Ovary (tissue), 10 donors: ENCODE measurements at places on chromosomes 1 and 21. TPM values are rescaled to one million over a fixed set of nuclear protein-coding genes. Genes with fewer than 3 reads are reported as not detected.

- H3K4me3 ChIP-seq = no peak overlapping the region
- H3K27me3 ChIP-seq = no peaks in the 10 kb centered on the region
- DNase-seq = no peak
- H3K36me3 ChIP-seq = no peaks in the 10 kb centered on the region
- no peak overlapping the region for H3K27ac ChIP-seq
- peaks cover 9% of the 10 kb centered on the region for H3K4me1 ChIP-seq
Measured at GRCh38 chr1:15957221-15958095, 18.4 kb downstream of the ZBTB17 start.

- H3K4me1 ChIP-seq = no peaks in the 10 kb centered on the region
- H3K36me3 ChIP-seq = no peaks in the 10 kb centered on the region
- no peaks in the 10 kb centered on the region for H3K27me3 ChIP-seq
- no peak overlapping the region for H3K4me3 ChIP-seq
Measured at GRCh38 chr1:121458291-121459048, 273.7 kb downstream of the SRGAP2C start.

- no peak for DNase-seq
- no peak overlapping the region for H3K27ac ChIP-seq
- no peaks in the 10 kb centered on the region for H3K27me3 ChIP-seq
- H3K4me1 ChIP-seq = no peaks in the 10 kb centered on the region
- no peaks in the 10 kb centered on the region for H3K36me3 ChIP-seq
- H3K4me3 ChIP-seq = no peak overlapping the region
Measured at GRCh38 chr1:59900640-59901039, 25.9 kb downstream of the CYP2J2 start.

GRCh38 chr1:231413749-231414082, 8.4 kb downstream of the EGLN1 start:
- H3K27me3 ChIP-seq = no peaks in the 10 kb centered on the region
- no peak overlapping the region for H3K4me3 ChIP-seq
- no peak for DNase-seq
- H3K4me1 ChIP-seq = peaks cover 18% of the 10 kb centered on the region

DNA sequence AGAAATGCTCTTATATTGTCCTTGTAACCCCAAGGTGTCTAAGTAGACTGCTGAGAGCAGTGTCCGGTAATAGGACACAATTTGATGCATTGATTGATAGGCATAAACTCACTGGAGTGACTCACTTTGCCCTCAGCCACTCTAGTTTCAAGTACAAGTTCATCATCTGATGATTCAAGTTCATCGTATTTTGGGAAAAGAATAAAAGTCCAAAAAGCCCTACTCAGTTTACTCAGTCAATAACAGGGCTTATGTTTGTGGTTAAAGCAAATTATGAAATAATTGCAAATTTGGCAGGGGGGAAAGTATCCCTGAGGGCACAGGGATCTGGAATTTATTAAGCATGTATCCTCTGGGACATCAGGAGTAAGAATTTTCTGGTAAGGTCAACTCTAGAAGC, 7.6 kb upstream of the ATF3 start:
- no peaks in the 10 kb centered on the region for H3K36me3 ChIP-seq
- H3K4me3 ChIP-seq = no peak overlapping the region
- no peaks in the 10 kb centered on the region for H3K4me1 ChIP-seq
- no peak overlapping the region for H3K27ac ChIP-seq

NID1 gene
- total RNA-seq = 72.0 TPM

SLC37A1 gene
- total RNA-seq = 7.4 TPM

- no peak overlapping the region for H3K27ac ChIP-seq
- H3K36me3 ChIP-seq = no peaks in the 10 kb centered on the region
- no peaks in the 10 kb centered on the region for H3K27me3 ChIP-seq
- no peak for DNase-seq
- peaks cover 13% of the 10 kb centered on the region for H3K4me1 ChIP-seq
- H3K4me3 ChIP-seq = peak overlapping the region; percentile 89
Measured at GRCh38 chr1:10211805-10212410, 1.5 kb downstream of the KIF1B start.

IL22RA1 gene
- total RNA-seq = 0.15 TPM

DNA sequence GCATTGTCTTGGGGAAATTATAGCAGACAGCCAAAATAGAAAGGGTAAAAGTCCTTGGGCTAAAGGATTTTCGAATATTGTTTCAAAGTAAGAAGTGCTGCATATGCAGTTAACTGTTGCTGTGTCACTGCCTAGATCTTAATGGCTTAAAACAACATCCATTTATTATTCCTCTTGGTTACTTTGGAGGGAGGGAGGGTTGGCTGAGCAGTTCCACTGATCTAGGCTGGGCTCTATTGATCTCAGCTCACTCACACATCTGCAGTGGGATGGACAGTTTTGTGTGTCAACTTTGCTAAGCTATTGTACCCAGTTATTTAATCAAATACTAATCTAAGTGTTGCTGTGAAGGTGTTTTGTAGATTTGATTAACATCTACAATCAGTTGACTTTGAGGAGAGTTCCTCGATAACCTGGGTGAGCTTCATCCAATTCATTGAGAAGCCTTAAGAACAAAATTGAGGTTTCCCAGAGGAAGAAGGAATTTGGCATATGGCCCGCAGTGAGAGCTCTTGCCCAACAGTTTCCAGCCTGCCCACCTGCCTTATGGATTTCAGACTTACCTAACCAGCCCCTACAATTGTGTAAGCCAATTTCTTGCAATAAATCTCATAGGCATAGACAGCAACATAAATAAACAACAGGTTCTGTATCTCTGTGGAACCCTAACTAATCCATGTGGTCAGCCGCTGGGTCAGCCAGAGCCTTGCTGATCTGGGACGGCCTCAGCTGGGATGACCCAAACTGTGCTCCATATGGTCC, 187.3 kb downstream of the AK5 start:
- no peaks in the 10 kb centered on the region for H3K36me3 ChIP-seq
- no peak overlapping the region for H3K4me3 ChIP-seq
- DNase-seq = no peak
- H3K27me3 ChIP-seq = no peaks in the 10 kb centered on the region
- no peaks in the 10 kb centered on the region for H3K4me1 ChIP-seq
- H3K27ac ChIP-seq = no peak overlapping the region

- no peak for DNase-seq
- no peaks in the 10 kb centered on the region for H3K27me3 ChIP-seq
- peaks cover 2% of the 10 kb centered on the region for H3K4me1 ChIP-seq
- no peaks in the 10 kb centered on the region for H3K36me3 ChIP-seq
- H3K27ac ChIP-seq = no peak overlapping the region
Measured at GRCh38 chr1:22329148-22329515, 122.5 kb upstream of the ZBTB40 start.

- no peaks in the 10 kb centered on the region for H3K27me3 ChIP-seq
- no peaks in the 10 kb centered on the region for H3K4me1 ChIP-seq
- H3K36me3 ChIP-seq = no peaks in the 10 kb centered on the region
- DNase-seq = no peak
- H3K4me3 ChIP-seq = no peak overlapping the region
- H3K27ac ChIP-seq = no peak overlapping the region
Measured at GRCh38 chr21:42291751-42292562, 23.3 kb downstream of the TFF3 start.

NDC1 gene
- total RNA-seq = 10.2 TPM

DNA sequence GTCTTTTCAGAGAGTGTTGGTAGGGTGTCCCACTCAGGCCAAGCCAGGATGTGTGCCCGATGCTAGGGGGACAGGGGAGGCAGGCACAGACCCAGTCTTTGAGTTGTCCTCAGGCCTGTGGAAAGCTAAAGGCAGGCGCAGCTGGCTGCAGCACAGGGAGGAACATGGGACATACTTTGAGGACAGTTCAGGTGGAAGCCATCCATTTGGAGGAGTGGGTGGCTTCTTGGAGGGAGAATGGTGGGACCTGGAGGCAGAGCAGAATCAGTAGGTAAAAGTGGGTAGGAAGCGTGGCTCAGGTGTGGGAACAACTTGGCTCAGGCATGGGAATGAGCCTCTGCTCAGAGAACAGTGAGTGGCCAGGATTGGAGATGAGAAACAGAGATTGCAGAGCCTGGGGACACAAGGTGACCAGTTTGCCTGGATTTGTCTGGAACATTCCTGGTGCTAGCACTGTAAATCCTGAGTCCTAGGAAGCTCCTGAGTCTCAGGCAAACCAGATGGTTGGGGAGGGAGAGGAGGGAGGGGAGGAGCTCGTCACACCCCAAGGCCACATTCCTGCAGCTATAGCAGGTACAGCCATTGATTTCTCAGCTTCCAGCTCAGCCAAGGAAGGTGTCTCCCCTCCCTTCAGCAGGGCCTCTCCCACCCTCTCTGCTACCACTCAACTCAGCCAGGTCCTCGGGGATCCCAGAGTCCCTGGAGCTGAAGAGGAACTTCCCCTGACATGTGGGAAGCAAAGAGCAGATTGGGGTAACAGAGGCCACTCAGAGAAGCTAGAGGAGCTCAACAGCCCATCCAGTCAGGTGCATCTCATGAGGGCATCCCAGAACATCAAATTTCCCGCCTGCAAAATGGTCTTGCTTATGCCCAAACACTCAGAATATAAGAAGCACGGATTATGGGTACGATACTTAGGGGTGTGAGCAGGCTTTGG, 65.2 kb upstream of the TINAGL1 start:
- H3K27ac ChIP-seq = no peak overlapping the region
- H3K27me3 ChIP-seq = no peaks in the 10 kb centered on the region
- DNase-seq = no peak
- H3K4me3 ChIP-seq = no peak overlapping the region

DNA sequence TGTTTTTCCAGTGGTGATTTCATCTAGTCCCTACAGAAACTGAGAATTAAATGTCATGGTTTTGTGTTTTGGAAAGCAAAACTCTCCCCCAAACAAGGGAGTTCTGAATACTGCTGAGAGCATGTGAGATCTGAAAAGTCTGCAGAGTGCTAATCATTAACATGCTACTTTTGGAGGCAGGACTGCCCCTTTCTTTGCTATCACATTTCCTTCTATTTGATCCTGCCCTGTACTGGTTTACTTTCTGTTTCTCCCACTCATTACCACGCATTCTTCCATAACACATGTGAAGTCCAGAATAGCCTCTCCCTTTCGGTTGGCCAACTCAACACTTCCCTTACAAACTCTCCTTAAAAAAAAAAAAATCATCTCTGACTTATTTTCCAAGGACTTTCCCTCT, 63.6 kb downstream of the GADD45A start:
- H3K27ac ChIP-seq = peak overlapping the region; percentile 54
- H3K4me1 ChIP-seq = peaks cover 18% of the 10 kb centered on the region
- DNase-seq = no peak
- H3K36me3 ChIP-seq = no peaks in the 10 kb centered on the region
